Stimulated activated CD8-positive, alpha-beta memory T cell treated with anti-CD3 and anti-CD28 coated beads, Interleukin-15, amount 100 ng/mL, for 1 hour (primary cell): ENCODE measurements at places on chromosomes 3 and 15.

DNA sequence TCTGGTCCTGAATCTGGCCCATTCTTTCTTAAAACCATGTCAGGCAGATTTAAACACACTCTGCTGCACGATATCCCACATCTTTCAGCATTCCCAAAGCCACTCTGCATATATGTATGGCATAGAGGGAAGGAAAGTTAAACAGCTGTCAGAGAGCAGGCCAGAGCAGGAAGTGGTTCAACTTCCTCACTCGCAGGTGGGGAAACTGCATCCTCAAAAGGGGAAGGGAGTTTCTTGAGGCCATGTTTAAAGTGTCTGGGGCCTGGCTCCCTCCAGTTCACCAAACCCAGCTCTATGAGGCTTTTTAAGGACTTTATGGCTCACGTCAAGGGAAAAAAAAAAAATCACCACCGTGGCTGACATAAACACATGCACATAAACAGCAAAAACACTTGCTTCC lies 123.1 kb downstream of the OPA1 start:
- no peak for DNase-seq

DNA sequence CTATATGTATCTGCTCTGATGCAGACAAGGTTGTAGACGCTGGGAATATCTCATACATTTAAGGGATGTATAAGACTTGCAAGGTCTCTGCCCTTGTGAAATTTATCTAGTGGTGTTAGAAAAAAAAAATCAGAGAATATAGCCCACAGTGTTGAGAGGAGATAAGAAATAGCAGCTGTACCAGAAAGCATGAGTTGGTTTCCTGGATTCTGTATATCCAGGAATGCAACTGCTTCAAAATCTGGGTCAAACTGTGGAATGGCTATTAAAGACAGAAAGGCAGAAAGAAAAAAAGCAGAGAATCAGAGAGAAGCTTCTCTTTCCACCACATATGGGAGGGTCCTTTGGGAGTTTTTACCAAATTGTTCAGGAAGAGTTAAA lies 1.5 kb upstream of the TMEM212 start:
- no peak for DNase-seq

DNA sequence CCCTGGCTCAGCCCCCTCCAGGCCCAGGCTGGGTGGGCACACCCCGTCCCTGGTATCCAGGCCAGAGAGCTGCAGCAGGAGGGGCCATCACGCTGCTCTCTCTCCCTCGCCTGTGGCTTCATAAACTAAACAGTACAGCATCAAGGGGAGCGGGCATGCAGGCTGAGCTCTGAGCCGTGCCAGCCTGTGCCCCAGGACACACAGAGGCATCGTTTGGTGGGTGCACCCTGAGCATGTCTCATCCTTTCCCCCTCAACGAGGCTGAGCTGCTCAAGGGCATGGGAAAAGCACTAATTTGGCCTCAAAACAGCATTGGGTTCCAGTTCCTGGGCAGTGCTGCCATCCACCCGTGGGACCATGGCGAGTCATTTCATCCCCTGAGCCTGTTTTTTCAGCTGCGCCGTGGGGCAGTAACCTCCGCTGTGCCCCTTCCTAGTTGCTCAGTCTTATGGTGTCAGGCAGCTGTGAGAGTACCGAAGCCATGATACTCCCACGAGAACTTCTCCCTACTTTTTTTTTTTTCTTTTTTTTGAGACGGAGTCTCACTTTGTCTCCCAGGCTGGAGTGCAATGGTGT lies 79.6 kb downstream of the CPN2 start:
- DNase-seq: no peak

- DNase-seq: no peak
Observed at GRCh38 chr3:11606865-11607440, 36.8 kb downstream of the VGLL4 start.

DNA sequence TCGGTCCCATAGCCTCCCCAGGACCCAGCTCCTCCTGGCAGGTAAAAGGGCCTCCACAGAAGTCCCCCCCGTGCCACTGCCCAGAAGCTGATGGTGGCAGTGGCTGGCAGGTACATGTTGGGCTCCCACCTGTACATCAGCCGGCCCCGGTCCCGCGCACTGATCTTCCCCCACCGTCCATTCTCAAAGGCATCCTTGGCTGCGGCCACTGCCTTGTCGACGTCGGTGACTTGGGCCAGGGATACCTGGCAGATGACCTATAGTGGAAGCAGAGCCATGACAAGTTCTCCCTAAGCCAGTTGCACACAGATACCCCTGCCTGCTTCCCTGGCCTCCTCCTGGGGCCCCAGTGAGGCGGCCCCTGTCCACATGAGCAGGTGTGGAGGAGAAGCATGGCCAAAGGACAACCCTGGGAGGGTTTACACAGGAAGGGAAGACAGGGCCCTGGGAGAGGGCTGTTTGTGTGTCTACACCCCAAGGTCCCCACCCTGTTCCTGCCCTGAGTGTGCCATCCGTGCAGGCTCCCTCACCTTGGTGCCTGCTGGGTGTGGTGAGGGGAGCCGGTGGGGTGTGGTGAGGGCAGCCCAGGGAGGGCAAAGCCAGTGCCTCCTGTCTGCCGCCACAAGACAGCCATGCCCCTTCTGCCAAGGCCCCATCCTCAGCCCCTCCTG lies 44.8 kb downstream of the ALDH1L1 start:
- DNase-seq: no peak

DNA sequence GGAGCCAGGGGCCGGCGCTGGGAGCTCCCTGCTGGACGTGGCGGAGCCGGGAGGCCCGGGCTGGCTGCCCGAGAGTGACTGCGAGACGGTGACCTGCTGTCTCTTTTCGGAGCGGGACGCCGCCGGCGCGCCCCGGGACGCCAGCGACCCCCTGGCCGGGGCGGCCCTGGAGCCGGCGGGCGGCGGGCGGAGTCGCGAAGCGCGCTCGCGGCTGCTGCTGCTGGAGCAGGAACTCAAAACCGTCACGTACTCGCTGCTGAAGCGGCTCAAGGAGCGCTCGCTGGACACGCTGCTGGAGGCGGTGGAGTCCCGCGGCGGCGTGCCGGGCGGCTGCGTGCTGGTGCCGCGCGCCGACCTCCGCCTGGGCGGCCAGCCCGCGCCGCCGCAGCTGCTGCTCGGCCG lies 1.5 kb downstream of the SMAD6 start:
- DNase-seq: no peak

DNA sequence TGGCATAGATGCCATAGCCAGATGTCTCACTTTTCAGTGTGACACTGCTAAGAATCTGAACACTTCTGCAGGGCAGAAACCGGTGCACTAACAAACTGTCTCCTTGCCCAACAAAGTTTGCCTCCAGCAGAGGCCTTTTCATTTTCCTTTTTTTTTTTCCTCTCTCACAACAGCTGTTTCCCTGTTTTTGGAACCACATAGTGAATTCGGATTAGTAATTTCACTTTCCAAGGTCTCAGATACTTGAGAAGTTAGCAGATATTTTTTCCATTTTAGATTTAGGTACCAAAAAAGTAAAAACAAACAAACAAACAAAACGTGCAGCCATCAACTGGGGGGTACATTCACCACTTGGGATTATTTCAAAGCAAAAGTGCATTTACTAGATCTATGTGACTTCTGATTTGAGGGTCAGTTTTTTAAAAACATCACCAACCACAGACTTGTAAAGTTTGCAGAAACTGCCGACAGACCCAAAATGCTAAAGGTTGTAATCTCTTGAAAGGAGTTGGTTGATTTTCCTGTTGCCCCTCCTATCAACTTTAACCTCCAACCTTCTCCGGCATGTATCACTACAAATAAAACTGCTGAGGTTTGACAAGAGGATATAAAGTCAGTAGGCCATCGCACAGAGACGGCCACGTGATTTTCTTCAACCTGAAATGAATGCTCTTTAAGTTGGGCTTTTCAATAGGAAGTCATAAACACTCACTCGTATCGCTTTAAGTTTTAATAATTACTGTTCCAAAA lies 169.1 kb downstream of the CDIN1 start:
- DNase-seq: no peak

DNA sequence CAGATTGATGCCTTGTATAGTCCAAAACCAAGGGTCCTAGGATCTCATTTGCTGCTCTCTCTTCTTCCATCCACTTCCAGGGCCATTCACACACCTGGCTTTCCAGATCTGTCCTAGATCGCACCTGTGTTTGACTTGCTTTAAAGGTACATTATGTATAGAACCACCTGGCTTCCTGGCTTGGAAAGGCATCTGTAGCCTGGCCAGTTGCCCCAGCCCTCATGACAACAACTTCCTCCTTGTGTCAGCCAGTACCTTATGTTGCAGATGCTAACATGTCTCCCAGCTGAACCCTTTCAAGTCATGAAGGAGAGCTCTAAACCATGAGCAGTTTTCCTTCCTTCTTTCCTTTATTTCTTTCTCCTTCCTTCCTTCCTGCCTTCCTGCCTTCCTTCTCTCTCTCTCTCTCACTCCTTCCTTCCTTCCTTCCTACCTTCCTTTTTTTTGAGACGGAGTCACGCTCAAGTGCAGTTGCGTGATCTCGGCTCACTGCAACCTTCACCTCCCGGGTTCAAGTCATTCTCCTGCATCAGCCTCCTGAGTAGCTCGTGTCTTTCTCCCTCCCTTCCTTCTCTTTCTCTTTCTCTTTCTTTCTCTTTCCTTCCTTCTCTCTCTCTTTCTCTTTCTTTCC lies 2.5 kb upstream of the HTR3C start:
- no peak for DNase-seq

DNA sequence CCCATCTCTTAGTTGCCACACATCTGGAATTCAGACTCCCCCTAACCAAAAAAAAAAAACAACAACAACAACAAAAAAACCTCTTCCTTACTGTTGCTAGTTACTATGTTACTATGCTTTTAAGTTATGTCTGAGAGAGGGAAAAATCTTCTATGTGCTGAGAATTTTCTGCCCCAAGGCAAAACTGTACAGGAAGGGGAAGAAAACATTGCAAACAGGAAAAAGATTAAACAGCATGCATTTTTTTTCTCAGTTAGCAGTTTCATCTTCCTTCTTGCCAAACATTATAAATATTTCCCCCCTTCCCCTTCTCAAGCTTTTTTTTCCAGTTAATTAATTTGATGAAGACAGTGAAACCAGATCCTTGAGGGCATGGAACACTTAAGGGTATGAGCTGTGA lies 1.1 kb upstream of the CD200R1 start:
- DNase-seq: no peak

DNA sequence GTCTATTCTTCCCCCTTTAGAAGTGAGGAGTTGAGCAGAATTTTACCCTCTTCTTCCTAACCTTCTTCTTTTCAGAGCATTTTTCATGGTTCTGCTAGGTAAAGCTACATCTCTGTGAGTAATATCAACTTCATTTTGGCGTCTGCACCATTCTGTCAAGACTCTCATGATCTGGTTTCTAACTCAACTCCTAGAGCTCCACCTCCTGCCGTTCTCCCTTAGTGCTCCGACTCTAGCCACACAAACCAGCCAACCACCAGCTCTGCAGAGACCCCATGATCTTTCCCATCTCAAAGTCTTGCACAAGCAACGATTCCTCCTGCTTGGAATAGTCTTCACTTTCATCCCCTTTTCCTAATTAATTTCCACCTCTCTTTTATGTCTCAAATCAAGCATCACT lies 193.9 kb upstream of the TMC3 start:
- no peak for DNase-seq

DNA sequence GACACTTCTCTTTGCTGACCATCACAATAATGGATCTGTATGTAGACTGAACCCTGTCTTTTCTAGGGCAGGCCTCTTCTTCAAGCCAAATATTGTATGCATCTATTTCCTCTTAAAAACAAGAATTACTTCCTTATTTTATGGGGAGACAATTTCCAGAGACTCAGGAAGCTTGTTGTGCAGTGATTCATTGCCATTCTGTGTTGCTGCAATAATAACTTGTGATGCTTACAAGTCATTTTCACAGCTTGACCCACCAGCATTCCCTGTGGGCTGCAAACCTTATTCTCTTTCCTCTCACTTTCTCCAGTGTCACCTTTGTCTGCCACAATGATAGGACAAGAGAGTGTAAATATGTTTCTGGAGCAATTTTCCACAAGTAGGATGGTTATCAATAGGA lies 276.7 kb upstream of the SGO1 start:
- DNase-seq: no peak

DNA sequence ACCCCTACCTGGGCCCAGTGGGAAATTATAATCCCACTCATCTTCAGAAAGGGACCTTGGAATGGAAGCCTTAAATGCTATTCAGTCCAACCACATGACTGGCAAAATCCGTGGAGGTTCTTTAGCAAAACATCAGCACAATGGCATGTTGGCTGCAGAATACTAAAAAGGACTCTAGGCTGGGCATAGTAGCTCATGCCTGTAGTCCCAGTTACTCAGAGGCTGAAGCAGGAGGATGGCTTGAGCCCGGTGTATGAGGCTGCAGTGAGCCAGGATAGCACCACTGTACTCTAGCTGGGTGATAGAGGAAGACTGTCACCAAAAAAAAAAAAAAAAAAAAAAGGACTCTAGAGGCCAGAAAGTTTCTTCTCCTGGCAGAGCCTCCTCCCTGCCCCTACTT lies 60.6 kb upstream of the RYK start:
- DNase-seq: no peak

DNA sequence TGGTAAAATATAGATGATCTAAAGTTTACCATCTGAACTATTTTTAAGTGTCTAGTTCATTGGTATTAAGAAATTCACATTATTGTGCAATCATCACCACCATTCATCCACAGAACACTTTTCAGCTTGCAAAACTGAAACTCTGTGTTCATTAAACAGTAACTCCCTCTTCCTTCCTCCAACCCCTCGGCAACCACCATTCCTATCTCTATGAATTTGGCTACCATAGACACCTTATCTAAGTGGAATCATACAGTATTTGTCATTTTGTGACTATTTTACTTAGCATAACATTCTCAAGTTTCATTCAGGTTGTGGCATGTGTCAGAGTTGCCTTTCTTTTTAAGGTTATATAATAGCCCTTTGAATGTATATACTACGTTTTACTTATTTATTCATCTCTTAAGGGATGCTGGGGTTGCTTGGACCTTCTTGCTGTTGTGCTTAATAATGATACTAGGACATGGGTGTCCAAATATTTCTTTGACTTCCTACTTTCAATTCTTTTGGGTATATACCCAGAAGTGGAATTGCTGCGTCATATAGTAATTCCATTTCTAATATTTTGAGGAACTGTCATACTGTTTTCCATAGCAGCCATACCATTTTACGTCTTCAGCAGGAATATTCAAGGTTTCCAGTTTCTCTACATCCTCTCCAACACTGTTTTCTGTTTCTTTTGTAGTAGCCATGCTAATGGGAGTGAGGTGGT lies 20.9 kb downstream of the KAT2B start:
- no peak for DNase-seq

DNA sequence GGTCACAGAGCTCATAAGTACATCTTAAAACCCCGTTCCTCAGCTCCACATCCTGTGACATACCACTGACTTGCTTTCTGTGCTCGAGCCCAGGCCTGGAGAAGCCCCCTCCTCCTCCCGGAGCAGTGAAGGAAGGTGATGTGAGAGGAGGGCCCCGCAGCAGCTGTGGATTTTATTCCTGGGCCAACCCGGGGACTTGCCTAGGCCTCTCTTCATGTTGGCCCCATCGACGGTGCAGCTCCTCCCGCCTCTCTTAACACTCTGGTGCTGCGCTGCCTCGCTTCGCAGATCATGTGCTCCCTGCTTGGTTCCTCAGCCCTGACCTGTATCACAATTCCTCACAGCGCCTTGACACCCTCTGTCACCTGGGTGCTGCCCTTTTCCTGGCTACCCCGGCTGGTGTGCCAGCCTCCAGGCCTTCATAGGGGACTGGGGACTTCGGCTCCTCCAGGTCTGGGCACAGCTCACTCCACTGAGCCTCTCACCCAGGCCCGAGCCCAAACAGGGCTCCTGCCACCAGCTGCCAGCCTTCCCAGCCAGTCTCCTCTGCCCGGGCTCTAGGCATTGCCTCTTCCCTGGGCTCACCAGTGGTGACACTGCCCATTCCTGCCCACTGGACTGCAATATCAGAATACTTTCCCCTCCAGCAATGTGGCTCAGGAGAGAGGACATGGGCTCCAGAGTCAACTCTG lies 21.5 kb downstream of the MAGEF1 start:
- DNase-seq: no peak
